ENCODE measurements at places on chromosomes 13 and 19. TPM values are rescaled to one million over a fixed set of nuclear protein-coding genes. Genes with fewer than 3 reads are reported as not detected.

DNA sequence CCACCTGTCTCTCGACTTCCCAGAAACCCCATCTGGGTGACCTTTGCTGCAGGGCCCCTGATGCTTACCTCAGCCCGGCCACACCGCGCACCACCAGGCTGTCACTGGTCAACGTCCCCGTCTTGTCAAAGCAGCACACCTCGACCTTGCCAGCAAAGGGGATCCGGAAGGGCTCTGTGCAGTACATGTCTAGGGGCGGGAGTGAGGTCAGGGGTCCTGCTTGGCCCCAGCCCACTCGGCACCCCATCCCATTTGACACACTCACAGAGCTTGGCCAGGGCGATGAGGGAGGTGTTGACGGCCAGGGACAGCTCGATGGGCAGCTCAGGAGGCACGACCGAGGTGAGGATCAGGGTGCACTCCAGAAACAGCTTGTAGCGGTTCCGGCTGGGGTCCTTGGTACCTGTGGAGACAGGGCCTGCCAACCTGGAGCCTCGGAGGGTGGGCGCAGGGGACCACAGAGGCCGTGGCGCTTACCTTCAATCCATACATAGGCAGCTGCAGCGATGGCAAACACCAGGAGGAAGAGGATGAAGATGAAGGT lies 8.4 kb downstream of the ATP13A1 start:
- no peak for DNase-seq

DNA sequence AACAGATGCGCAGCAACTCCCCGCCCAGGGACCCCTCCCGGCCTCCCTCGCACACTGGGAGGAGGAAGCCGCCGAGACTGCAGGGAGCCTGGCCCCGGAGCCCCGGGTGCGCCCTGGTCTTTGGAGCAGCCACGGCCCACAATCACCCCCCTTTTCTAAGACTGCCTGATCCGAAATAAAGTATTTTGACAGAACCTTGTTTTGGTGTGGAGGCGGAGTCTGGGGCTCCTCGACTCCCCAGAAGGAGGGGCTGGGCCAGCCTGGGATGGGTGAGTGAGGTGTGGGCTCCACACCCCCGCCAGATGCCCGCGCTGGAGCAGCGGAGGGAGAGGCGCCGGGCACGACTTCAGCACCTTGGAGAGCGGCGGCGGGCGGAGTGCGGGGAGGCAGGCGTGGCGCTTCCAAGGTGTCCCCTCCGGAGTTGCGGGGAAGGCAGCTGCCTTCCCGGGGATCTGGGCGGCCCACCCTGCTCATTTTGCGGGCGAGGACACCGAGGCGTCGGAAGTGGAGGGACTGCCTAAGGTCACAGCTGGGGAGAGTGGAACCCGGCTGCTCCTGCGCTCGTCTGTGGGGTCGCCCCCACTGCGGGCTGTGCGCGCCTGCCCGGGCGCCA lies 9.4 kb downstream of the SIRT6 start:
- peak; percentile 49 for DNase-seq

DNA sequence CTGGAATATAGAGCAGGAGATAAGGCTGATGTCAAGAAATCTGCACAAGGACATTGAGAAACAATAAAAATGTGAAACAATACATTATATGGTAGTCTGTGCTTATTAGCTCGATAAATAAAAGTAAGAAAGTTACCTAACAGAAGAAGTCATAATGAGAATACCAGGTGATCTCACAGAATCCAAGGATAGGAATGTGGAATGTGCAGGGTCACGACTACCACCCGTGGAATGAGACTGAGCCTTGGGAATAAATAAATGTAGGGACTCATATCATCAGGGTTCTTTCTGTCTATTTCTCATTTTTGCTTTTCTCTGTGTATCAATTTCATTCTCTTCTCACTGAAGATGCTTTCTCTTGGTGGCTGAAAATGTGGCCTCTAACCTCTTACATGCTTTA lies 26.0 kb upstream of the KBTBD7 start:
- no peak for DNase-seq

GRCh38 chr19:6495947-6496346 lies 6.2 kb downstream of the TUBB4A start:
- DNase-seq: no peak

DNA sequence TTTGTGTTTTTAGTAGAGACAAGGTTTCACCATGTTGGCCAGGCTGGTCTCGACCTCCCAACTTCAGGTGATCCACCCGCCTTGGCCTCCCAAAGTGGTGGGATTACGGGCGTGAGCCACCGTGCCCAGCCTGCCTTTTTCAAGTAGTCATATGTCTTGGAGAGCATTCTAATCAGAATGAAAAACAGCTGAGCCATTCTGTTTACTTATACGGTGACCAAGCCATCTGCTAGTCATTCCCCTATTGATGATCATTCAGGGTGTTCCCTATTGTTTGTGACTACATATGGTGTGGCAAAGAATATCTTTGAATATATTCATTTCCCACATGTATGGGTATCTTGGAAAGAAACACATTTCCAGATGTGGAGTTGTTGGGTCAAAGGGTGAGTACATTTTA lies 17.2 kb downstream of the BLOC1S3 start:
- DNase-seq: no peak

GRCh38 chr19:54029301-54029700 lies 34.4 kb downstream of the VSTM1 start:
- DNase-seq: no peak

DNA sequence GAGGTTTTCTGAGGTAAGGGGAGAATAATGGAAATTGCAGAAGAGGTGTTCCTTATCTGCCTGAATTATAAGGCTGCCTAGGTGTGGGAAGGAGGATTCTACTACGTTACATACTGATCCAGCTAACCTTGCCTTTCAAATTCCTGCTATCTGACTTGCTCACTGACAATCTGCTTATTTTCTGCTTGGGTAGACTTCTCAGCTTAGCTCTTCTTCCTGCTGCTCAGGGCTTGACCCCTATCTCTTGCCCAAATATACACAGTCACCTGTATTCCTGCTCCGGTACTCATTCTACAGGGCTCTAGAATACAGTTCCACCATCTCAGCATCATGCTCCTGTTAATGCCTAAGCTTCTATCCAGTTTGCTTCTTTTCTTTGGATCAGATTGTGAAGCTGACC lies 1607.6 kb downstream of the OLFM4 start:
- DNase-seq: no peak

DNA sequence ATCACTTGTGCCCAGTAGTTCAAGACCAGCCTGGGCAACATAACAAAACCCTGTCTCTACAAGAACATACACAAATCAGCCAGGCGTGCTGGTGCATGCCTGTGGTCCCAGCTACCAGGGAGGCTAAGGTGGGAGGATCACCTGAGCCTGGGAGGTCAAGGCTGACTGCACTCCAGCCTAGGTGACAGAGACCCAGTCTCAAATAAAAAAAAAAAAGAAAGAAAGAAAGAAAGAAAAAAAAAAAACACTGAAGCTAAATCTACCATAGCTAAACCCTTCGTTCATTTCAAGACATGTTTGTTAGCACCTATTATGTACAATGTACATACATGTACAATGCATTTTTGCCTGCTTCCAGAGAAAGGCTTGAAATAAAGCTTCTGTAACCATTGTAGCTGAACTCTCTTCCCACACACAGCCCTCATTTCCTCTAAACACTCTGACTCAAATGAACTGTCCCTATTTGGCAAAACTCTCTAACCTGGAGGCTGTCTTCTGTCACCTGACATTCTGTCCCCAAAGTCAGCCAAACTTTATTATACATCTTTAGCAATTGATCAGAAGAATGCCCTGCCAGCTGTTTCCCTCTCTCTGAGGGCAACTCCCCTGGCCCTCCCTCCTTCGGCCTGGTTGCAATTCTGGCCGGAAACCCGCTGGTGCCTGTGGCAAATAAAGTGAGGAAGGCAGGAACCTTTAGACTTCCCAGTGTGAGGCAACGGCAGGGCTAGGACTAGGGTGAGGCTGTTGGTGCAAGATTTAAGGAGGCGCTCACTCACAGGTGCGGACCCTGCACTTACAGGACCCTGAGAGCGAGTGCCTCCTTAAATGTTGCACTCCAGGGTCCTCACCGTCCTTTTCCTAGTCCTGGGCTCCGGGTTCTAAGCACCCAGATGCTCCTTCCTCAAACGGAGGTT lies 1.8 kb downstream of the ETHE1 start:
- DNase-seq: peak; percentile 85

Gene CDC42EP5
- total RNA-seq: 29.8 TPM

Measured in left lung (tissue), 14 donors.